Stimulated activated CD4-positive, alpha-beta T cell treated with anti-CD3 and anti-CD28 coated beads, Interleukin-12 subunit alpha, Interleukin-12 subunit beta, amount 100 ng/mL, for 48 hours (primary cell): ENCODE measurements at places on chromosomes 5 and 9.

DNA sequence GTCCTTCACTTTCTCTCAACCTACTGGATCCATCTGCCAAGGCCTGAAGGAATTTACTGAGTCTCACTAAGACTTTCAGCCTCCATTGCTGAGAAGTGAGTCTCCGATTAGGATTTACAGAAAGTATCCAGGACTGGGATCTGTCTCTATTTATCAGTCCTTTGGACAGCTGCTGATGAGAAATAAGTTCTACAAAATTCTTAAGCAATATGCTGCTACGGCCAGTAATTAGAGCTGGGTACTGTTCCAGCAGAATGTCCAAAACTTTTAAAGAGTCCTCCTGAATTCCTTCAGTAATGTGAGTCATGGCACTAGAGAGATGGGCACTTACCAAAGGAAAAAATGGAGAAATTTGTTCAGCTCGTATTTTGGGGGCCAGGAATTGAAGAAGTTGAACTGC, 5.9 kb downstream of the TEX10 start:
- DNase-seq = no peak

GRCh38 chr9:124280176-124280691, 22.5 kb downstream of the NEK6 start:
- DNase-seq = no peak

- no peak for DNase-seq
Measured at GRCh38 chr5:54869691-54870090, 115.7 kb downstream of the ESM1 start.

DNA sequence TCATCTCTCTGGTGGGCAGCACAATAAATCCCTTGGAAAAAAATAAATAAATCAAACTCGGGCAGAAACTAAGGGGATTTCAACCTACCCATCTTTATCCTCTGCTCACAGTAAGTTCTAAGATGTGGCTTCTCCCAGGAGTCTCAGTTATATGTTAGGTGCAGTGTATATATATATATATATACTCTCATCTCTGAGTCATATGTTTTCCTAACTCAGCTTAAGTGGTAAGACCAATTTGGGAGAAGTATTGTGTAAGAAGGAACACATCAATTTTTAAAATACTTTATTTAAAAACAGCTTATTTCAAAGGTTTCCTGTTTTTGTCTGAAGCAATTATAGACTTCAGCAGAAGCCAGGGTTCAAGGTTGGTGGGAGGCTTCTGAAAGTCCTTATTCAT, 20.3 kb upstream of the OSMR start:
- DNase-seq = no peak

GRCh38 chr5:79229357-79230174, 6.4 kb upstream of the JMY start:
- no peak for DNase-seq

DNA sequence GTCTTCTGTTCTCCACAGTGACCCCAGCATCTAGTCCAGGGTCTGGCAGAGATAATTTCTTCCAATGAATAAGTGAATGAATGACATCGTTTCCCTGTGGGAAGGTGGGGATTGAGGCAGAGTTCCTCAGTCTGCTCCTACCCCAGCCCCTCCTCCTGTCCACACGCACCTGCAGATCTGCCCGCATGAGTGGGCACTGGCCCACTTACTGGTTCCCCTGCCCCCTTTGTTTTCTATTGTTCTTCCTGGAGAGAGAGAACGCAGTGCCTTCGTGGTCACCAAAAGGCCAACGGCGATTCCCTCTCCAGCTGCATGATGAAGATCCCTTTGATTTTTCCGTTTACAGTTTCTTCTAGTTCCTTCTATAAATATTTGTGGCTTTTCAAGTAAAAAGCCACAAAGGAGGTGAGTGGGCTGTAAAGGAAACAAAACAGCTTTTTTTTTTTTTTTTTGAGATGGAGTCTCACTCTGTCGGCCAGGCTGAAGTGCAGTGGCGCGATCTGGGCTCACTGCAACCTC, 5.8 kb upstream of the FPGS start:
- no peak for DNase-seq

- DNase-seq = no peak
Measured at GRCh38 chr9:18887546-18887945, 145.5 kb downstream of the SAXO1 start.

- DNase-seq = no peak
Measured at GRCh38 chr5:133938929-133939328, 29.5 kb downstream of the C5orf15 start.

GRCh38 chr9:71664566-71664965, 103.7 kb downstream of the CEMIP2 start:
- DNase-seq = no peak

- DNase-seq = no peak
Measured at GRCh38 chr5:95162231-95162992, 122.5 kb downstream of the MCTP1 start.

- DNase-seq = no peak
Measured at GRCh38 chr9:116870566-116870965, 183.5 kb downstream of the TRIM32 start.

DNA sequence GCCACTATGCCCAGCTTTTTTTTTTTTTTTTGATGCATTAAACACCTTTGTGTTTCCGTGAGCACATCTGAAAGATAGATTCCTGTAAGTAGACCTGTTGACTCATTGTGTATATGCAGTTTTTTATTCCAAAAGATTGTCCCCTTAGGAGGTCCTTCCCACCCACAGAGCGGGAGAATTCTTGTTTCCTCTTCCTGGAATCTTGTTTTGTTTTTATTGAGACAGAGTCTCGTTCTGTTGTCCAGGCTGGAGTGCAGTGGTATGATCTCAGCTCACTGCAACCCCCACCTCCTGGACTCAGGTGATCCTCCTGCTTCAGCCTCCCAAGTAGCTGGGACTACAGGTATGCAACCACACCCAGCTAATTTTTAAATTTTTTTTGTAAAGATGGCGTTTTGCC, 7.6 kb downstream of the PTPA start:
- DNase-seq = no peak

DNA sequence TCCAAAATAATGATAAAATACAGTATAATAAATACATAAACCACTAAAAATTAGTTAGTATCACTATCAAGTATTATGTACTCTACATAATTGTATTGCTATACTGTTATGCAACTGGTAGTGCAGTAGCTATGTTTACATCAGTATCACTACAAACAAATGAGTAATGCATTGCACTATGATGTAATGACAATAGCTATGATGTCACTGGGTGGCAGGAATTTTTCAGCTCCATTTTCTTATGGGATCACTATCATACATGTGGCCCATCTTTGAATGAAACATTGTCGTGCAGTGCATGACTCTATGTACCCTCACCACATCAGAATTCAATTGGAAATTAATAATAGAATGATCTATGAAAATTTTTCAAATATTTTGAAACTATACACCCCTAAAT, 201.3 kb downstream of the MPDZ start:
- DNase-seq = no peak

- DNase-seq = no peak
Measured at GRCh38 chr5:1086871-1087270, 25.0 kb downstream of the SLC12A7 start.

DNA sequence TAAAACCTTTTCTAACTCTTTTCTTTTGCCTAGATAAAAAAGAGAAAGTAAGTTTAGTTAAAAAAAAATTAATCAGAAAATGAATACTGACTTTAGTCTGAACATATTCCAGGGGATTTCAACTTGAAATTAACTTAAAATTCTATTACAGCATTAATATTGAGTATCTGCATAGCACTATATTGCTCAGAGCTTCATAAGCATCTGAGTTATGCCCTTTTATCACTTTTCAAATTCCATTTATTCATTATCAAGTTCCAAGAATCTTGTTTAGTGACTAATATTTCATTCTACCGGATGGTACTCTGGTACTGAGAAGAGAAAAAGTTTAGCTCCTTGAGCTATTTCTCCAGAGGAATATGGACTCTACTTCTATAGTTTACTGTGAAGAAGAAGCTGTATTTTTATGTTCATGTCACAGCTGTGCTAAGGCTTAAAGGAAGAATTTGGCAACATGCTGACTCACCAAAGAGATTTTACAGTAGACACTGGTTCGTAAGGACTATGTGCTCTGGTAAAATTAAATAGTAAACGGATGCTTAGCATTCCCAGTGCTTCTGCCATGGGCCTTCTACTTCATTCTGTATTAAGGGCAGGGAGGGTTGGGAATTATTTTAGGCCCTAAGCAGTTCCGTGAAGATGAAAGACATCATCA, 285.2 kb upstream of the SEMA6A start:
- DNase-seq = no peak

GRCh38 chr9:134886413-134886913, 5.9 kb downstream of the FCN2 start:
- DNase-seq = no peak

- no peak for DNase-seq
Measured at GRCh38 chr9:75389101-75389500, 300.8 kb downstream of the OSTF1 start.

- DNase-seq = no peak
Measured at GRCh38 chr5:72991394-72991793, 35.6 kb downstream of the FCHO2 start.

GRCh38 chr9:123039617-123040219, 6.3 kb downstream of the GPR21 start:
- DNase-seq = no peak

DNA sequence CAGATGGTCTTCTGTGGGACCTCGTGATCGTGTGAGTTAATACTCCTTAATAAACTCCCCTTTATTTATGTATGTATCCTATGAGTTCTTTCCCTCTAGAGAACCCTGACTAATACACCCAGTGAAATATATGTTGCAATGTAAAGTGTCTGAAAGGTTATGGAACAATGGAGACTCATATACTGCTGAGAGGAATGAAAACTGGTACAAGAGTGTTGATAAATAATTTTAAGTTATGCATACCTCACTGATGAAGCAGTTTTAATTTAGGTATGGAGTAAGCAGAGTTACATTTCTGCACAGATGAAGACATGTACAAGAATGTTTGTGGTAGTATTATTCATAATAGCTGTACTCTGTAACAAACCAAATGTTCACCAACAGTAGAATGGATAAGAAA, 438.3 kb downstream of the TAF11L14 start:
- DNase-seq = no peak

GRCh38 chr9:129500161-129500862, 120.6 kb downstream of the C9orf50 start:
- DNase-seq = no peak

DNA sequence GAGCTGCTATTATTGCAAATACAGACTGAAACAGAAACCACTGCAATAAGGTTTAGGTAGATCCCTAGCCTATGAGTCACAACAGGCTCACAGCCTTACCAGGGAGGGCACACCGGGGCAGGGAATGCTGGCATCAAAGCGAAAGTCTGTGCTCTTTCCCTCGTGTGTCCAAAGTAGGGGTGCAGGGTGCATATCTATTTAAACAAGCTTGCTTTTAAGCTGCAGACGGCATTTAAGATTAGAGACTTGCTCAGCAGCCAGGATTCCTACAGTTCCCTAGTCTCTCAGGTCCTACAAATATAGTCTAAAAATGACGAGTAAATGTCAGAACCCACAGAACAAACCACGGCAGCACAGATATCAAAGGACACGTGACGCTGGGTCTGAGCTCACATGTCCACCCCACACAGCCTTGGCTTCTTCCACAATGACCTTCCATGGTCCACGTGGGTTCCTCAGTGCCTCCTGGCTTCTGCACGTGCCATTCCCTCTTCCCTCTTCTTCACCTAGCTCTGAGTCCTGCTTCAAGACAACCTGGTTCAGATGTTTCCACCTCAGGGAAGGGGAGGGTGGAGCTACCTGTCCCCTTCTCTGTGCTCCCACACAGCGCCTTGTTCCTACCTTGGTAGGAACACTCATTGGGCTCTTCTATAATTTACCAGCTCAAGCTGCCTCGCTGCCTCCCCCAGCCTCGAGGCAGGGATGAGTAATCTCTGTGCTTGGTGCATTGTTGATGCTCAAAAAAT, 193.2 kb downstream of the MAPKAP1 start:
- peak; percentile 14 for DNase-seq

- DNase-seq = no peak
Measured at GRCh38 chr5:79612667-79613198, 492 bp downstream of the TENT2 start.

DNA sequence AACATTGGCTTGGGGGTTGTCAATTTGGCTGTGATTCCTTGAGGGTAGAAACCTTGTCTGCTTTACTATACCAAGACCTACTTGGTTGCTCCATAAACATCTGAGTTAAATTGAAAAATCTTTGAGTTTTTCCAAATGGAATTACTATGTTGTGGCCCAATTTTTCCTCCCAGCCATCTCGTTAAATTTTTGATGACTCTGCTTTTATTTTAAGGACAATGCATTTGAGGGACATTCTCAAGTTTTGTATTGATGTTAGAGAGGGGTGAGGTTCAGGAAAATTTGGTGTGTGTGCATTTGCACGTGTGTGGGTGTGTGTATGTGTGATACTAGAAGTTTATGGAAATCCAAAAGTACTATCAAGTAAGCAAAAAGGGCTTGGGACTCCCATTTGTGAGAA, 491.4 kb upstream of the KLF4 start:
- no peak for DNase-seq

- no peak for DNase-seq
Measured at GRCh38 chr9:127767909-127768331, 10.5 kb downstream of the SH2D3C start.

DNA sequence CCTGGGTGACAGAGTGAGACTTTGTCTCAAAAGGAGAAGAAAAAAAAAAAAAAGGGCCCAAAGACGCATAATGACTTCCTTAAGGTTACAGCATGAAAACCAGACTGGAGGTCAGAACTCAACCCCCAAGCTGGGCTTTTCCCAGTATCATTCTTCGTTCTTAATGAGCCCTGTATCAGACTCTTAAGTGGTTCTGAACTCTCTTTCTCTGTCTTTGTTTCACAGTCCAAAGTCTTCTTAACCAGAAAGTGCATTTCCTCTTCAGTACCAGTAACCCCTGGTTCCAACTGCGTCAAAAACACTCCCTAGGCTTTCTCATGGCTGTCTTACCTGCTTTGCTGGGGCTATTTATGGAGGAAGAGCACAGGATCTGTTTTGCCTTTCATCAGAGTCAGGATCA, 38.4 kb upstream of the SHB start:
- DNase-seq = no peak

DNA sequence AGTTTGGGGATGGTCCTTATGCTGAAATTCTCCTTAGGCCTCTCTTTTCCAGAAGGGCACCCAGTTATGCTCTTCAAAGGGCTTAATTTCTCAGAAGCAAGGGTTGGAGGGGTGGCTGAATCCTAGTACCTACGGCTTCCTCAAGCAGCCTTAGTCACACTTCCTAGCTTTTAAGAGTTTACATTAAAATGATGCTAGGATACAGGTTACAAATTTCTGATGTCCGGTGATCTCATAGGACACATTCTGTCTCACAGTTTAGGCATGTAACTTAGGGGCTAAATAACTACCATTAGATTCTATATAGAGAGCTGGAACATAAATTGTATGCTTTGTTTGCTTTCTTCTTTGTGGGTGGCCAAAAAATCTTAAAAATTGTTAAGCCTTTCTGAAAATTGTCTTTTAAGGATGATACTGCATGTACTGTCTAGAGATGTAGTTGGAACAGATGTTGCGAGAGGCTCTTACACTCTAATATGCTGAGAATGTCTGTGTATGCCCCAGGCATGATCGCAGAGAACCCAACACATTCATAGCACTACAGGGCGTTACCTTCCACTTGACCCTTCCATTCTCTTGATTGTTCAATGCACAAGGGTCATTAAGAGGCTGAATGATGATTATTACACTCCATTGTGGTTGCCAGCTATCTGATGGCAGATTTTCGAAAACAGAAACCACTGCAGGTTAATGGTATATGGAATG, 139.1 kb downstream of the TMEM38B start:
- no peak for DNase-seq

GRCh38 chr9:36924757-36925432, 109.2 kb downstream of the PAX5 start:
- DNase-seq = no peak
